ENCODE measurements at places on chromosomes 3 and 15. TPM values are rescaled to one million over a fixed set of nuclear protein-coding genes. Genes with fewer than 3 reads are reported as not detected.

The HRG gene
- total RNA-seq, result not detected

GRCh38 chr15:73749533-73749932, 3.6 kb downstream of the INSYN1 start:
- H3K4me1 ChIP-seq, result peaks cover 22% of the 10 kb centered on the region
- no peak overlapping the region for H3K27ac ChIP-seq
- H3K36me3 ChIP-seq, result no peaks in the 10 kb centered on the region
- H3K4me3 ChIP-seq, result no peak overlapping the region

- H3K4me1 ChIP-seq, result no peaks in the 10 kb centered on the region
- no peaks in the 10 kb centered on the region for H3K36me3 ChIP-seq
- H3K27ac ChIP-seq, result no peak overlapping the region
Measured at GRCh38 chr3:39848365-39848764, 39.0 kb downstream of the MYRIP start.

- H3K4me3 ChIP-seq, result no peak overlapping the region
- no peaks in the 10 kb centered on the region for H3K27me3 ChIP-seq
- H3K36me3 ChIP-seq, result no peaks in the 10 kb centered on the region
Measured at GRCh38 chr15:38406436-38406835, 47.5 kb upstream of the FAM98B start.

DNA sequence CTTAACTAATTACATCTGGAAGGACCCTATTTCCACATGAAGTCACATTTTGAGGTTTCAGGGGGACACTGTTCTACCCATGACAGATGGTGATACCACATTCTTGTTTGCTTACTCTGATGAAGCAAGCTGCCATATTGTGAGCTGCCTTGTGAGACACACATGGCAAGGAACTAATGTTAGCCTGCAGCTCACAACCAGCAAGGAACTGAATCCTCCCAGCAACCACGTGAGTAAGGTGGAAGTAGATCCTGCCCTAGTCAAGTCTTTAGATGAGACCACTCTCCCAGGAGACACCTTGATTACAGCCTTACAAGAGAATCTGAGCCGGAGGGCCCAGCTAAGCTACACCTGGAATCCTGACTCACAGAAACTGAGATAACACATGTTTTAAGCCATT, 160.1 kb downstream of the PDE8A start:
- no peak for DNase-seq
- no peaks in the 10 kb centered on the region for H3K4me1 ChIP-seq
- H3K27ac ChIP-seq, result no peak overlapping the region
- no peak overlapping the region for H3K4me3 ChIP-seq
- H3K27me3 ChIP-seq, result no peaks in the 10 kb centered on the region

DNA sequence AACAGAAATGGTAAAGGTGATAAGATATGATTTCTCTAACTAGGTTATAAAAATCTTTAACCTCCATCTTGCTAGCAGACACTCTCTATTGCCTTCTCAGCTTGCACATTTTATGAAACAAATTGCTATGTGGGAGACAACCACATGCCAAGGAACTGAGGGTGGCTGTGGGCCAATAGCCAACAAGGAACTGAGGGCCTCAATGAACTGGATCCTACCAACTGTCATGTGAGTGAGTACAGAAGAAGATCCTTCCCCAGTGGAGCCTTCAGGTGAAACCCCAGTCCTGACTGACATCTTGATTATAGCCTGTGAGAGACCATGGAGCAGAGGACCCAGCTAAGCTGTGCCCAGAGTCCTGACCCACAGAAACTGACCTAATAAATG, 129.2 kb upstream of the LRIG1 start:
- no peak overlapping the region for H3K27ac ChIP-seq
- H3K4me1 ChIP-seq, result no peaks in the 10 kb centered on the region
- H3K4me3 ChIP-seq, result no peak overlapping the region
- H3K36me3 ChIP-seq, result no peaks in the 10 kb centered on the region
- no peak for DNase-seq

DNA sequence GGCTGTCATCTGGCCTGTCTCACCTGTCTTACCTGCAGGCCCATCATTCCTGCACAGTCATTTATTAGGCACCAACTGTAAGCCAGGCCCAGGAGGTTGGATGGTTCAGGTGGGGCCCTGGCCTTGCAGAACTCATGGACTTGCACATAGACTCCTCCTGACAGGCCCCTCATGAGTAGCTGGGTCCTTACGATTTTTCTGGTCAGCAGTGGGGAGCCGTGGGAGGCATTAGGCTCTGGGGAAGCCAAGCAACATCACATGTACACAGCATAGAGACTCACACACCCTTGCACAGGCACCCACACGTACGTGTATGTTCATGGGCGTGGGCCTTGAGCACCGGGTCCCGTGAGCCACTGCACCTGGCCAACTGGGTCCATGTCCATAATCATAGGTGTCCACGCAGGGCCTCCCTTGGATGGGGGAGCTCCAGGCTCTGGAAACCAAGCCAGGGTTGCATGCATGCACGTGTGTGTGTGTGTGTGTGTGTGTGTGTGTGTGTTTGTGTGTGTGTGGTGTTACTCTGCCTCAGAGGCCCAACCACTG, 20.3 kb downstream of the CISH start:
- no peak overlapping the region for H3K4me3 ChIP-seq
- peaks cover 10% of the 10 kb centered on the region for H3K4me1 ChIP-seq
- H3K27me3 ChIP-seq, result no peaks in the 10 kb centered on the region
- H3K36me3 ChIP-seq, result no peaks in the 10 kb centered on the region
- H3K27ac ChIP-seq, result peak overlapping the region; percentile 82

DNA sequence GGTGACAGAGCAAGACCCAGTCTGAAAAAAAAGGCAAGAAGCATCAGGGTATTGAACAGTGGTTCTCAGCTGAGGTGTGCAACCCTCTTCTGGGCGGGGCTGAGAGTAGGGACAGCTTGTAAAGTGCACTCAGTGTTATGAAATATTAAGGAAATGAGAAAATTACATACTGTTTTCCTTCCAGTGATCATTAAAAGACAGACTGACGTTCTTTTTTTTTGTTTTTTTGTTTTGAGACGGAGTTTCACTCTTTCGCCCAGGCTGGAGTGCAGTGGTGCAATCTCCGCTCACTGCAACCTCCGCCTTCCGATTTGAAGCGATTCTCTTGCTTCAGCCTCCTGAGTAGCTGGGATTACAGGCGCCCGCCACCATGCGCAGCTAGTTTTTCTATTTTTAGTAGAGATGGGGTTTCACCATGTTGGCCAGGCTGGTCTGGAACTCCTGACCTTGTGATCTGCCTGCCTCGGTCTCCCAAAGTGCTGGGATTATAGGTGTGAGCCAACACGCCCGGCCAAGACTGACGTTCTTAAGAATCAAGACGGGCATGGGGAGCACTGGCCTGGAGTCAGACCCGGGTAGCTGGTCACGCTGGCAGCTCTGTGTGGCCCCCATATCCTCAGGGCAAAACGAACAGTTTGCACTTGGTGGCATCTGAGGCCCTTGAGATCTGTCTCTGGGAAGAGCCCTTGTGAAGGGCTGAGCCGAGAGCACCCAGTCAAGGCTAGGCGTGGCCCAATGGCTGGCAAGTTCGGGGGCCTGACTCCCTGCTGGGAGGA, 11.4 kb downstream of the MAN2A2 start:
- H3K27me3 ChIP-seq, result no peaks in the 10 kb centered on the region
- DNase-seq, result no peak
- H3K4me3 ChIP-seq, result no peak overlapping the region

The TMEM212 gene
- not detected for total RNA-seq

- H3K4me1 ChIP-seq, result no peaks in the 10 kb centered on the region
- no peaks in the 10 kb centered on the region for H3K27me3 ChIP-seq
- peak; percentile 21 for DNase-seq
- no peak overlapping the region for H3K4me3 ChIP-seq
- no peak overlapping the region for H3K27ac ChIP-seq
Measured at GRCh38 chr3:194281766-194282165, 69.4 kb downstream of the CPN2 start.

GRCh38 chr3:171236265-171237008, 209.9 kb upstream of the SLC2A2 start:
- H3K4me1 ChIP-seq, result no peaks in the 10 kb centered on the region
- H3K27me3 ChIP-seq, result no peaks in the 10 kb centered on the region
- H3K36me3 ChIP-seq, result no peaks in the 10 kb centered on the region
- H3K4me3 ChIP-seq, result no peak overlapping the region
- no peak for DNase-seq

DNA sequence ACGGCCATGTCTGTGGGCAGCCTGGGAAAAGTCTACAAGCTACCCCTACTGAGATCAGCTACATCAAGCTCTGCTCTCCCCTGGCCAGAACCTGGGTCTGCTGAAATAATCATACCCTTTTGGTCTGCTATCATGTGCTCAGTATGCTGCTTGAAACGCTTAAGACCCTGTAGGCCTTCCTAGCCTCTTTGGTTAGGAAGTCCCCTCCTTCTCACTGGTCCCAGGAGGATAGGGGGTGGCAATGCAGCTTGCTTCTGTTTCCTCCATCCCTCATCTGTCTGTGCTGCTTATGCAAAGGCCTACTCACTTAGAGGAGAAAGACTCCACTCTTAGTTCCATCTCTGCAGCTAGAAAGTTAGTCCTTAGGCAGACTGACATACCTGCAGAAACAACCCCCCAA, 118.2 kb upstream of the RASGRP1 start:
- no peaks in the 10 kb centered on the region for H3K36me3 ChIP-seq
- H3K4me1 ChIP-seq, result no peaks in the 10 kb centered on the region
- no peak overlapping the region for H3K27ac ChIP-seq
- H3K4me3 ChIP-seq, result no peak overlapping the region
- DNase-seq, result no peak
- no peaks in the 10 kb centered on the region for H3K27me3 ChIP-seq

The TMEM42 gene
- total RNA-seq, result 8.9 TPM

DNA sequence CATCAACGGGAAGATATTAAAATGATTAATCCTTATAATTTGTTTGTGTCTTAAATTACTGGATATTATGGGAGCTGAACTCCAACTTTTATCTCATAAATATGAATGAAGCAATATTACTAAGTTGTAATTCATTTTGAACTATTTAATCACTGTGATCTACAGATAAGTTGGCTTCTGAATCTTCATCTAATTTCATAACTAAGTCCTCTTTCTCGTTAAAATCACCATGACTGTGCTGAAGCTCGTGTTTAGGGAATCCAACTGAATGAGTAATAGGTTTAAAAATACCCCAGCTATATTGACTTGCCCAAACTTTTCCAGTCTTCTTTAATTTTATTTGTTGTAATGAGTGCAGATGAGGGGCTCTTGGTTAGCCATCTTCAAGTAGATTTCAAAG, 14.1 kb downstream of the MDFIC2 start:
- no peak for DNase-seq
- H3K4me1 ChIP-seq, result no peaks in the 10 kb centered on the region
- H3K4me3 ChIP-seq, result no peak overlapping the region
- no peak overlapping the region for H3K27ac ChIP-seq

DNA sequence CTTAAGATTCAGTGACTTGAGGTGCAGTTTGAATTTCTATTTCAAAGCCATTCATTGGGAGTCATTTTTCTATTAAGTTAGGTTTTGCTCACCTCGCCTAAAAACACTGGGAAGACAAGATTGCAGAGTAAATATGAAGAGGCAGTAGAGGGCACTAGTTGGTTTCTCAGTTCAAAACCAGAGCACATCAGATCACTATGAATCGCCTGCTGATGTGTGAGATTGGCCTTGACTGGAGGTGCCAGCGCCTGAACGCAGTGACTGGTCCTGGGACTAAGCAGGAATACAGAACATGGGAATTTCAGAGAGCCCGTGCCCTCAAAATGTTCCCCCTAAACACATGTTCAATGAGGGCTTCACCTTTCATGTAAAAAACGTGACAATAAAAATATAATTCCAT, 229.0 kb downstream of the ITPR1 start:
- no peak overlapping the region for H3K27ac ChIP-seq
- H3K4me1 ChIP-seq, result peaks cover 38% of the 10 kb centered on the region
- H3K36me3 ChIP-seq, result no peaks in the 10 kb centered on the region
- DNase-seq, result no peak

- DNase-seq, result no peak
- H3K36me3 ChIP-seq, result no peaks in the 10 kb centered on the region
- no peaks in the 10 kb centered on the region for H3K27me3 ChIP-seq
- H3K27ac ChIP-seq, result no peak overlapping the region
Measured at GRCh38 chr15:92624401-92624991, 31.1 kb downstream of the FAM174B start.

- H3K27me3 ChIP-seq, result no peaks in the 10 kb centered on the region
- H3K4me3 ChIP-seq, result no peak overlapping the region
- no peak overlapping the region for H3K27ac ChIP-seq
- DNase-seq, result no peak
- H3K4me1 ChIP-seq, result no peaks in the 10 kb centered on the region
- H3K36me3 ChIP-seq, result no peaks in the 10 kb centered on the region
Measured at GRCh38 chr3:105032541-105032940, 334.2 kb upstream of the ALCAM start.

GRCh38 chr3:96331341-96331740, 483.1 kb upstream of the EPHA6 start:
- no peaks in the 10 kb centered on the region for H3K4me1 ChIP-seq
- H3K36me3 ChIP-seq, result no peaks in the 10 kb centered on the region
- DNase-seq, result no peak
- no peak overlapping the region for H3K27ac ChIP-seq
- H3K4me3 ChIP-seq, result no peak overlapping the region

DNA sequence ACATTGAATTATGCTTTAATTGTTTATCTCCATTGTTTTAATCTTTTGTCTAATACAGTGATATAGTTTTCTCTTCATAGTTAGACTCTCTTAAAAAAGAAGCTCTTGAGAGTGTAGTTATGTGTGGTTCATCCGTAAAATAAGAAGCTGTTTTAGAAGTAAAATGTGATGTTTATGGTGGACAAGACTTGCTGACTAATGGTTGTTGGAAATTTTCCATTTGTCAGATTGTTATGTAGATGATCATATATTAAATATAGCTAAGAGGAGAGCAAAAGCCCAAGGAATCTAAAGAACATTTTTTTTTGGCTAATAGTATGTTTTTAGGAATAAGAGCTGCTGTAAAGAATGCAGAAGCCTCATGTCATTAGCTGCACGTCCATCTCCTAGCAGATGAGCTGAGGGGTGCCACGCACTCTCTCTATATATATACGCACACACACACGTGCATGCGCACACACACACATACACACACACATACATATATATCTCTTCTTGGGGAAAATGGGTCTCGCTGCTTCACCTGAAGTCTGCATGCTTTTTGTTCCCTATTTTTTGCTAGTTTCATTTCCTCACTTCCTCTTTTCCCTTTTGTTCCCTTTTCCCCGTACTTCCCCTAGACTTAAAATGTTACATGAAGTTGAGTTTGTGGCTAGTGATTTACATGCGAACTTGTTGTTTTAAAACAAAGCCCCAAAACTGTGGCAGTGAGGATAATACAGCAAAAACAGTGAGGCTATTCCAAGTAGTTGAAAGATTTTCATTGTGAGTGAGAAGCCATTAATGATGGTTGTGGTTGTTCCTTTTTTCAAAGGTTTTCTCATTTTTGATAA, 107.8 kb downstream of the MBNL1 start:
- H3K4me3 ChIP-seq, result no peak overlapping the region
- H3K27me3 ChIP-seq, result no peaks in the 10 kb centered on the region
- H3K4me1 ChIP-seq, result peaks cover 33% of the 10 kb centered on the region
- no peak overlapping the region for H3K27ac ChIP-seq

- DNase-seq, result no peak
- no peaks in the 10 kb centered on the region for H3K36me3 ChIP-seq
- no peaks in the 10 kb centered on the region for H3K27me3 ChIP-seq
- H3K4me1 ChIP-seq, result no peaks in the 10 kb centered on the region
- H3K27ac ChIP-seq, result no peak overlapping the region
- H3K4me3 ChIP-seq, result no peak overlapping the region
Measured at GRCh38 chr3:23161896-23162570, 41.1 kb upstream of the UBE2E2 start.

The TM6SF1 gene
- 3.5 TPM for total RNA-seq

All from Peyer's patch (tissue), 4 donors.